Stimulated activated effector memory CD8-positive, alpha-beta T cell treated with anti-CD3 and anti-CD28 coated beads, Interleukin-12 subunit alpha, Interleukin-12 subunit beta, amount 100 ng/mL, for 72 hours (primary cell): ENCODE measurements at places on chromosomes 16 and 17.

- DNase-seq = no peak
These were observed at the start of gene FOXC2 for GRCh38 chr16:86566601-86566965. Gene FOXC2 (plus strand): TSS chr16:86566829. CDS start chr16:86567336, 507 bp downstream.

- DNase-seq = no peak
These were observed 6.4 kb downstream of the TBX4 start for GRCh38 chr17:61458421-61459141.

DNA sequence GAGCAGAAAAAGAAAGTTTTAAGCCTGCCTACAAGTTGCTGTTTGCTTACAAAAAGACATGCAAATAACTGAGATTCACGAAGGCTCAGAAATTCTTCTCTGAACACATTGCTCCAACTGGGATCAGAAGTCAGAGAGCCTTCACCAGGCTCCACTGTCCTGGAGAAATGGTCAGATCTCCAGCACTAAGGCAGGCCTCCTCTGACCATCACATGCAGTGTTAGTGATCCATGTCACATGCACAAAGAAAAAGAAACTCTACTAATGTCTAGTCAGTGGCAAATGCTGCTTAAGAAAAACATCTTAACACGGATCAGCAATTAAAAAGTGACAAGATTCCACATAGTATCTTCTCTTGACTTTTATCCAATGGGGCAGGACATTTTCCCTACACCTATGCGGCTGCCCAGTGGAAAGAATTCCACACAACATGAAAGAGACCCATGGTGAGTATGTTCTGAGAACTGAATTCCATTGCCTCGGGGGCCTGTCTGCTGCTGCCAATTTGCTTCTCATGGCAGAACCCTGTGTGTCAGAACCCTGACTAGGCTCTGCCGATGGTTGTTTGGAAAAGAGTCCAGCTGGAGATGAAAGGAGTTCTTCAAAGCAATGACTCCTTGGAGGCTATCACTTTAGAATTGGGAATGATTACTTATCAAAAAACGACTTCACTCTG lies 96.6 kb downstream of the HIC1 start:
- DNase-seq = no peak

DNA sequence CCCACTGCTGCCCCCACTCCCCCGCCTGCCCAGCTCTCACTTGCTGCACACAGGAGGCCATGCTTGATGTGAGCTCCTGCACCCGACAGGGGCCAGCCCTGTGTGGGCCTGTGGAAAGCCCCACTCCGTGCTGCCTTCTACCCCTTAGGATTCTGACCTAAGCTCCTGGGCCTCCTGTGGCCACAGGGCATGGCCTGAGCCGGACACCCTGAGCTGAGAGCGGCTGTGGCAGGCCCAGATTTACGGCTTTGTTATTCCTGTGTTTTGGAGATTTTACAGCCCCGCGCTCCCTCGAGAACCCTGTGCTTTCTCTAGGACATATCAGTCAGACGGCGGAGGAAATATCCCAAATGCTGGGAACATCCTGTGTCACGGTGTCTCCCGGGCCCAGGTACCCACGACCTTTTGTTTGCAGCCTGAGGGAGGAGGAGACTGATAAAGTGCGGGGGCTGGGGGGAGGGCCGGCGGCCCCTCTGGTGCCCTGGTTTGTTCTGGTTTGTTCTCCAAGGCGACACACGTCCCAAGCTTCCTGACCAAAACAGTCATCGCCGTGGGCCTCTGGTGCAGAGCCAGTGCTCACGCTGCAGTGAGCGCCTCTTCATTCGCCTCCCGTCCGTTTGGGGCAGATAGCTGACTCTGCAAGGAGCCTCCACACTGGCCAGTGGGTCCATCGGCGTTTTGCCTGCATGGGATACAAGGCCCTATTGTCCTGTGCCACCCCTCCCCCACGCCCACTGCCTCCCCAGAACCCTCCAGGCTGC lies 363.4 kb downstream of the C16orf95 start:
- no peak for DNase-seq

- no peak for DNase-seq
These were observed 19.6 kb downstream of the CLUAP1 start for GRCh38 chr16:3520413-3520812.

DNA sequence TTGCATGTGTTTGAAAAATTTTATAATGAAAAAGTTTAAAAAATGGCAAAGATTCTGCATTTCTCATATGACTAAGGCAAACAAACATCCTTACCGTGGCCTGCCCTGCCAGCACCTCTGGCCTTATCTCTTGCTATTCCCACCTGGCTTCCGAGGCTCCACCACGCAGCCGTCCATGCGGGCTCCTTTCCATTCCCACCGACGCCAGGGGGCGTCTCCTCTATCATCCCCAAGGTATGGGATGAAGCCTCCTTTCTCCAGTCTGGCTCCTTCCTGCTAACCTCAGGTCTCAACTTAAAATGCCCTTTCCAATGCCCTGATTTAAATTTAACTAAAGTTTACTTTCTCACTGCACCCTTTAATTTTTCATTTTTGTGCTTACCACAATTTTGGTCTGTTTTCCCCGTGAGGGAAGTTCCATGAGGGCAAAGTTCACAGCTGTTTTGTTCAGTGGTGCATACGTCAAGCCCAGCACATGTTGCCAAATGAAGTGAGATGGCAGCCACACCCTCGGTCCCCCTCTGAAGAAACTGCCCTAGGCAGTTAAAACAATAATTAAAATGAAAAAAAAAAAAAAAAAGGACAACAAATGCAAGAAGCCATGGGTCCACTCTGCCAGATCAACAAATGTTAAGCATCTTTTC lies 13.3 kb upstream of the SDK2 start:
- no peak for DNase-seq
